ENCODE measurements at places on chromosomes 11 and 22.

DNA sequence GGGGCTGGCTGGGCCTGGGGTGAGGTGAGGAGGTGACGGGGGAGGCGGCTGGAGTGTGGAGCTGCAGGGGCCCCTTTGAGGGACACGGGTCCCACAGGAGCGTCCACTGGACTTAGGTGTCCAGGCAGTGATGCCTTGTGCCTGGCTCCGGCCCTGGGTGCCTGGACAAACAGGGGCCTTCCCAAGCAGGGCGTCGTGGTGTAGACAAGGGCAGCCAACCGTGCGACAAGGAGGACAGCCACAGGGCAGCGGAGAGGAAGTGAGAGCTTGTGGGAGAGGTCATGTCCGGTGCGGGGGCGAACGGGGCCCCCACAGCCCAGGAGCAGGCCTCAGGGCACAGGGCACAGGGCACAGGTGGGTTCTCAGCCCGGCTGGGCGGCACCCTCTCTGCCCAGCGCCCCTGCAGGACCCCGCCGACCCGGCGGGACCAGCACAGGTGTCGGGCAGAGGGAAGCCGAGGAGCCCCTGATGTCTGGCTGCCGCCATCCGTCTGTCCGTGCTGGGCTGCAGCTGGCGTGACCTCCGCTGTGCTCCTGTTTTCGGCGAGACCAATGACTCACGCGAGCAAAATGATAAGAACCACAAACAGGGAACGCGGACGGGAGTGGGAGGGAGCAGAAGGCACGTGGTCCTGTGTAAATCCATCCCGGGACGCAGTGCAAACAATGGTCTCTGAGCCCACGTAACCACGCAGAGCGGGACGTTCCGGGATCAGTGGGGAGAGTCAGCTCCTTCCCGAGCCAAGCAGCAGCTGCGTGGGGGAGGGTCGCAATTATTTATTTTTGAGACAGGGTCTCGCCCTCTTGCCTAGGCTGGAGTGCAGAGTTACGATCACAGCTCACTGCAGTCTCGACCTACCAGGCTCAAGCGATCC lies 49.1 kb upstream of the A4GALT start:
- DNase-seq, result peak; percentile 85

GRCh38 chr11:32983506-32983905 lies 32.2 kb upstream of the DEPDC7 start:
- no peak for DNase-seq

DNA sequence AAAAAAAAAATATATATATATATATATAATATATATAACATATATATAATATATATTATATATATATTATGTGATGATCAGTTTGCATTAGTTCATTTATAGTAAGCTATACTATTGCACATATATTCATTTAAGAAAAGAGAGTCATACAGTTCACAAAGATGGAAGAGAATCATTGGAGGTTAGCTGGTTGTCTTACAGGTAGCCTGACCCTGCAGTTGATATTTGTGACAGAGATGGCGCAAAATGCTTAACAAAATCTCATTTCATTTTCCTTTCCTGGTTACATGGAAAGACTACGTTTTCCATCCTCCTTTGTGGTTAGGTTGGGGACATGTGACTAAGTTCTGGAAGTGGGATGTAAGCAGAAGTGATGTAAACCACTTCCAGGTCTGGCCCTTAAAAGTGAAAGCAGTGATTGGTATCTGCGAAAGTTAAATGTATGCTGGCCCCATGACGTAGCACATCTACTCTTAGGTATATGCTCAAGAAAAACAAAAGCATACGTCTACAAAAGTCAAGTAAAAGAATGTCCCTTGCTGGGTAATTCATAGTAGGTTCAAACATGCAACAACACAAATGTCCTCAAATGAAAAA lies 7.2 kb upstream of the TMEM135 start:
- no peak for DNase-seq

DNA sequence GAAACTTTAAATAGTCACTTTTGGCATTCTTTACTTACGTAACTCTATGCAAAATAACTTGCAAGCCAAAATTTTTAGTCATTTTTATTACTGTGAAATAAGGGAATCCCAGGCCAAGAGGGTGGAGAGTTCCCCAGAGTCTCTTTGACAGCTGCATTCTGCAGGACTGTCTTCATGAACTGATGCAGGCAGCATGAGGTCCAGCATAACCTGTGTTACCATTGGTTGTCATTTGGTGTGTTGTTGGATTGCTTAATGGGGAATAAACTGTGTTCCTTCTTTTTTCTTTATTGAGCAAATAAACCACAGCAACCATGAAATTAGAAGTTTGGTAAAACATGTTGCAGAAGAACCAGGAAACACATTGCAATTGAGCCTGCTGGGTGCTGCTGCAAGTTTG lies 24.6 kb downstream of the MMP27 start:
- DNase-seq, result peak; percentile 82

GRCh38 chr22:47187176-47187957 lies 424.9 kb downstream of the TBC1D22A start:
- no peak for DNase-seq

- DNase-seq, result no peak
These were observed 1212.3 kb downstream of the BRD1 start for GRCh38 chr22:48615171-48616008.

- DNase-seq, result no peak
These were observed 969.3 kb upstream of the CCDC90B start for GRCh38 chr11:84255483-84255882.

GRCh38 chr11:124640666-124641065 lies 18.0 kb downstream of the TBRG1 start:
- DNase-seq, result no peak

- no peak for DNase-seq
These were observed 5.3 kb downstream of the GRAP2 start for GRCh38 chr22:39906207-39906606.

DNA sequence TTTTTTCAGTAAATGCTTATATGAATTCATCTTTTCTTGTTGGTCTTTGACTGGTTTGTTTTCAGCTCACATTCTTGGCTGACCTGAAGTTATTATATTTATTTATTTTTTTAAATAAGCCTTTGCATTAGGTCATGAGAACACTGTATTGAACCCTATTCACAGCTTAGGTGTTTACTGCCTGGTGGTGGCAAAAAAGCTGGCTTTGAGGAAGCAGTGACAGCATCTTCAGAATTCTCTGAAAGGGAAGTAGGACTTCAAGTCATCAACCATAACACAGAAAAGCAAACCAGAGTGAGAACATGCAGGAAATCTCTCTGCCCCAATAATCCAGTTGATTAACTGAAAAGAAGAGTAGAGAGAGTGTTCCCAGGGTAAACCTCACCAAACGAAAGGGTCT lies 30.3 kb upstream of the MMP13 start:
- no peak for DNase-seq

GRCh38 chr11:61021661-61022212 lies 50.3 kb downstream of the CD6 start:
- DNase-seq, result peak; percentile 64

DNA sequence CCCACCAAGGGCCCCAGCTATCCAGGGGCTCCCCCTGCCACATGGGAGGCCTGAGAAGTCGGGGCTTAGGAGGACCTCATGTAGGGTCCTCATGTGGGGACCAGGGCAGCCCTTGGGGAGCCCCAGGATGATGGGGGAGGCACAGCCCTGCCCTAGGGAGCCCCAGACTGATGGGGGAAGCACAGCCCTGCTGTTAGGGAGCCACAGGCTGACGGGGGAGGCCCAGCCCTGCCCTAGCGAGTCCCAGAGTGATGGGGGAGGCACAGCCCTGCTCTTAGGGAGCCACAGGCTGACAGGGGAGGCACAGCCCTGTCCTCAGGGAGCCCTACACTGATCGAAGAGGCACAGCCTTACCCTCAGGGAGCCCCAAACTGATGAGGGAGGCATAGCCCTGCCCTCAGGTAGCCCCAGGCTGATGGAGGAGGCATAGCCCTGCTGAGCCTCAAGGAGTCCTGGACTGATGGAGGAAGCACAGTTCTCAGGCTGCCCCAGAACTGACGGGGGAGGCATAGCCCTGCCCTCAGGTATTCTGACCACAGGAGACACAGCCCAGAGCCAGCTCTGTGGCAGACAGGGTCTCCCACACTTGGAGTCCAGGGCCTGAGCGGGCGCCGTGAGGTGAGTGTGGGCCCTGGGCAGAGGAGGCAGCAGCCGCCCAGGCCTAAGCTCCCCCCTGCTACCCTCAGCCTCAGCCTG lies 10.8 kb downstream of the PRR33 start:
- peak; percentile 54 for DNase-seq

DNA sequence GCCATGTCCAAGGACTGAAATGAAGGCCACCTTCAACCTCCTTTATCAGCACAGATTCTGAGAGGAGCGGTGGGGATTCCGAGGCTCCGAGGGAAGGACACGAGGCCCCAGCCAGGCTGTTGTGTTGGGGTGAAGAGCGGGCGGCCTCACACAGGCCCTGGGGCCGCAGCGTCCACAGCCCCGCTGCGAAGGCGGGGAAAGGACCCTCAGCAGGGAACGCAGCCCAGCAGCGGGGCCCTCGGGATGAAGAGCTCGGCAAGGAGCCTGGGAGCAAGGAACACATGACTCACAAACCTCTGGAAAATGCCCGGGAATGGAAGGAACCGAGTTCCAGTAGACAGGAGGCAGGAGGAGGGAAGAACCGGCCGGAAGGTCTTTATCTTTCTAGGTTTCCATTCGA lies 227.2 kb downstream of the BRD1 start:
- DNase-seq, result no peak

DNA sequence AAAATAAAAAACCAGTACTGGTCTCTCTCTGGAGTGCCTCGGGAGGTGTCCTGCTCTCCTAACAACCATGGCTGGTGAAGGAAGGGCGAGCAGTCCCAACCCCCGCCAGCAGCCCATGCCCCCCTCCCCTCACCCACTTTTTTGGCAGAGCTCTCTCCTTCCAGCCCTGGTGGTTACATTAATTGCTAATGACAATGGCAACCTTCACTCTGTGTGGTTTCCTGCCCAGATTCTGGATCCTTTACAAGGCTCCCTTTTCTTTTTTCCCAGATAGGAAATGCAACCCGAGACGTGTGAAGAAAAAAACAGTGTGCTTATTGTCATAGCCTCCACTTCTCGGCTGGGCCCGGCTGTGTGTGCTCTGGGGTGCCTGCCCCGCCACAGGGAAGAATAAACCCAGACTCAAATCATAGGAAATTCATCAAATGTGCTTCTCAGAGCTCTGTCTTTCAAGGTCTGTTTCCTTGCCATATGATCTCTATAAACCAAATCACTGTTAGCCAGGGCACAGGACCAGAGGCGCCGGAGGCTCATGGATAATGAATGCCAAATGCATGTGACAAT lies 513.0 kb downstream of the SOX6 start:
- DNase-seq, result no peak

GRCh38 chr11:67541198-67541597 lies 18.0 kb upstream of the CABP2 start:
- no peak for DNase-seq

DNA sequence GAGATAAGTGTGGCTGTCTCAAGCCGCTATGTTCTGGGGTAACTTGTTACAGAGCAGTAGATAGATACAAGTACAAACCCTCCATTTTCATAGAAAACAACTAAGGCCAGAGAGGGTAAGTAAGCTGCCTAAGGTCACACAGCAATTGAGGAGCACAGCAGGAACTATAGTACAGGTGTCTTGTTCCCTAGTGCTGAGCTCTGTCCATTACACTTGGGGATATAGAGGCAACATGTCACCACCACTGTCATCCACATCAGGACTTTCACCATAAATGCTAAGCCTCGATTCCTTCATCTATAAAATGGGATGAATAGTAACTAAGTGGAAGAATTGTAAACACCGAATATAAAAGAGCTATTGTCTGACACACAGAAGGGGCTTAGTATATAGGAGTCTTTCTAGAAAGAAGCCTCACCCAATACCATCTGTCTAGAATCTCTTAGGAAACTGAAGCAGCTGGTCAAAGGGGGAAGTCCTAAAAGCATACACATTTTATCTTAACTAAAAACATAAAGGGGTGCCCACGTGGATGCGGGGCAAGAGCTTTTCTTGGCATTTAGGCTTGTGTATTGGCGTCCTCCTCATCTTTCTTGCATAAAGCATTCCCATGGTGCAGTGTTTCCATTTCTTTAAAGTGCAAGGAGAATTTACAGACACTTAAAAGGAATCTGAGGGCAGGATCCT lies 93.8 kb upstream of the ALX4 start:
- DNase-seq, result no peak

DNA sequence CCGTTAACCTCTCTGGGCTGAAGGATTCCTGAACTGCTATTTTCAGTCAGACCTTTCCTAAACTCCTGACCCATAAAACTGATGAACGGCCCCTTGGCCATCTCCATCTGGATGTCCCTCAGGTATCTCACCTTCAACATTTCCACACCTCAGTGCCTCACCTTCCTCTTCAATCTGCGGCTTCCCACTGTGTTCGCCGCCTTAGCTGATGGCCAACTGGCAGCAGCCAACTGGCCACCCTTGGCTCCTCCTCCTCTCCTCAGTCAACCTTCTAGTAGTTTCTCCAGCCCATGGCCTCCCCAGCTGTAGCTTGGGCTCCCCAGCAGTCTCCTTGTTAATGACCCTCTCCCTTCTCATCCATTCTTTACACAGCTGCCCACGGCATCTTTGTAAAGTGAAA lies 55.0 kb upstream of the PHOX2A start:
- DNase-seq, result no peak

DNA sequence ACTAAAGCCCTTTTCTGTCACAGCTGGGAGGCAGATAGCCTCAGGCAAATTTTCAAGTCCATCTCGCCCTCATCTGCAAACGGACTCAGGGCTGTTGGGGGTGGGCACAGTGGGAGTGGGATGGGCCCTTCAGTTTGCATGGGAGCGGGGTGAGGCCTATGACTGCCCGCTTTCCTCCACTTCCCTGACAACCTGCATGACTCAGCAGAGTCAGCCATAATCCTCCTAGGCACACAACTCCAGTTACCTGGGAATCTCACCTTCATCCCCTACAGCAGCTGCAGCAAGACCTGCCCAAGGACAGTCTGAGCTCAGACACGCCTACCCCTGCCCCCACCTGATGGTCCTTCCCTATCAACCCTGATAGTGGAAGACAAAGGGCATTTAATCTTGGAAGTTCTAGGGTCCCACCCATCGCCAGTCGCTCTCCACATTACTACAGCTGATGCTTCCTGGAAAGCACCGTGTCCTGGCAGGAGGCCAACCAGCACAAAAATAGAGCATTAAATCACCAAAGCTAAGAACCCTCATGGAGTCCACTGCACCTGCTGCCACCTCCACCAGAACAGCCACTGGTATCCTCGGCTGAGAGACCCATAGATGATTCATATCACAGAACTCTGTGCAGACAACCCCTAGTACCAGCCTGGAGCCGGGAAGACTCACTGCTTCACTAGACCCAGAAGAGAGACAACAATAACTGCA lies 319.3 kb downstream of the DCDC1 start:
- no peak for DNase-seq

GRCh38 chr22:17085277-17086181 lies 729 bp downstream of the IL17RA start:
- DNase-seq, result peak; percentile 72

GRCh38 chr11:13669544-13670488 lies 1.3 kb downstream of the FAR1 start:
- DNase-seq, result no peak
